ENCODE measurements at places on chromosomes 5 and 9. TPM values are rescaled to one million over a fixed set of nuclear protein-coding genes. Genes with fewer than 3 reads are reported as not detected.

- no peak for DNase-seq
- H3K27ac ChIP-seq, result no peak overlapping the region
- no peaks in the 10 kb centered on the region for H3K36me3 ChIP-seq
- H3K4me3 ChIP-seq, result no peak overlapping the region
- H3K27me3 ChIP-seq, result peaks cover 8% of the 10 kb centered on the region
- peaks cover 6% of the 10 kb centered on the region for H3K4me1 ChIP-seq
Observed at GRCh38 chr9:134605966-134606357, 35.6 kb upstream of the COL5A1 start.

DNA sequence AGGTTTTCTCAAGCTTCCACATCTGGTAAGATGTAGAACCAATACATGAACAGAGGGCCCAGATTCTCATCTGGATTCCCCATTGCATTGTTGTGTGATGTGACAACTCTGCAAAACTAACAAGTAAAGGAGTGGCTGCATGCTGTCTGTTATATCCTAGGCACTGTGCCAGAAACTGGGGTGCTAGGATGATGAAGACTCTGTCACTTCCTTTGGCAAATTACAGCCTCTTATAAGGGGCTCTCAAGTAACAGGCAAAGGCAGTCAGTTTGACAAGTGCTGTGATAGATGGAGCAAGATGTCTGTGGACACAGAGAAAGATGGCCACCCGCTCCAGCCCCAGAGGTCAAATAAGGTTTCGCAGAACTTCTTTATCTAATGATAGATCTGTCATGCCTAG is 115.7 kb downstream of the PAPPA start:
- H3K27ac ChIP-seq, result no peak overlapping the region
- DNase-seq, result no peak
- H3K4me1 ChIP-seq, result no peaks in the 10 kb centered on the region
- H3K27me3 ChIP-seq, result no peaks in the 10 kb centered on the region

The FBXW2 gene
- total RNA-seq, result 87.1 TPM

DNA sequence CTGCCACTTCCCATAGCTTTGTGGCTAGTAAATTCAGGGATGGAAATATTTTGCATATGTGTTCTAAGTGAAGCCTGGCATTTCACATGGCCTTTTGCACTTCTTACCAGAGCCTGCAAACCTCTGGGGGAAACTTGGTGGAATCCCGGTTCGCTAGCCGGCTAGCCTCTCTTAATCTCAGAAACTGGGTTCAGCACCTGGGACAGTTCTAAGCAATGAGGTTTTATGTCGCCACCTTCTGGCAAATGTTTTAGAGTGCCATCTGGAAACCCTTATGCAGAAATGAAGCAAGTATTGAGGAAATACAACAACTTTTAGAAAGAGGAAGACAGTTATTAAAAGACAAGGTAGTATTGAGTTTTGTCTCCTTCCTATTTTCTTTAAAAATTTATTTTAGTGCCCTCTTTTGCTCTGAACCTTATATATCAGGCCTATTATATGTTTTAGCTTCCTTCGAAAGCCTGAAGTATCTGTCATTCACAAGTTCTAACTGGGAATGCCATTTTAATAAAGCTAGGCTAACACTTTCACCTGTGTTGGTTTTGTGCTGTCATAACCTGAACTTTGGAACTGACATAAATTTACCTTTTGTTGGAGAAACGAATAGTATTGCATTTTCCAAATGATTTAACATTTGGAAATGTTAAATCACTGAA is 963 bp upstream of the HTR1A start:
- no peak overlapping the region for H3K27ac ChIP-seq
- peaks cover 37% of the 10 kb centered on the region for H3K27me3 ChIP-seq
- no peaks in the 10 kb centered on the region for H3K36me3 ChIP-seq
- DNase-seq, result no peak
- no peak overlapping the region for H3K4me3 ChIP-seq
- H3K4me1 ChIP-seq, result no peaks in the 10 kb centered on the region

The LMAN2 gene
- total RNA-seq, result 117 TPM

The SVEP1 gene
- 88.1 TPM for total RNA-seq

The TMC1 gene
- total RNA-seq, result not detected

DNA sequence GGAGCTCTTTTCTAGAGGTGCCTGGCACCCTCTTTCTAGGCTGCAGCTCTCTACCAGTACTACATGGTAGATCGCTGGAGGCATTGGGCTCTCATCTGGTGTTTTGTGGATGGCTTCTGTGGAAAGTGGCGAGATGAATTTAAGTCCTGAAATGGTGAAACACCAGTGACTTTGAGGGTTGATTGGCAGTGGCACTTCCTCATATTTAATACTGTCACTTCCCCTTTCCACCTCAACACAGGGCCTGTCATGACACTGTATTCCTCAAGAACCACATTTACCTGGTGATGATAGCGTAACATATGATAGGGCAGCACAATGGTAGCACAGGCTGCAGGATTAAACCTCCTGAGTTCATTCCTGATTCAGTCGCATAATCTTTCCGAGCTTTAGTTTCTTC is 132.1 kb downstream of the KDM4C start:
- H3K27ac ChIP-seq, result no peak overlapping the region
- no peak overlapping the region for H3K4me3 ChIP-seq
- peaks cover 26% of the 10 kb centered on the region for H3K36me3 ChIP-seq
- no peak for DNase-seq

DNA sequence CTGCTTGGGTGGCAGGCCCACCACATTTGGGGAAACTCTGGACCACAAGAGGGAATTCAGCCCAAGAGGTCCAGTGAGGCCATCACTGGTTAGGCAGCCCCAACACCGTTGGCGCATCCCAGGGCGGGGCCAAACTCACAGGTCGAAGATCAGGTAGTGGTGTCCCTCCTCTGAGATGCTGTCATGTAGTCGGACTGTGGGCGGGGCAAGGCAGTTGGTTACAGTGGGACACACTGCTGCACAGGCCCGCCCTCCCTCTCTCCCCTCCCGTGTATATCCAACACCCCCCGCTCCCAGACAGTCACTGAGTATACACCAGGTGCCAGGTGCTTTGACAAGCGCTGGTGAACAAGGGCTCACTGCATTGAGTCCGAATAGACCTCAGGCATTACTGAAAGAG is 32.1 kb downstream of the CAMK2A start:
- no peaks in the 10 kb centered on the region for H3K36me3 ChIP-seq
- H3K27ac ChIP-seq, result no peak overlapping the region
- no peaks in the 10 kb centered on the region for H3K27me3 ChIP-seq
- DNase-seq, result no peak
- no peaks in the 10 kb centered on the region for H3K4me1 ChIP-seq

DNA sequence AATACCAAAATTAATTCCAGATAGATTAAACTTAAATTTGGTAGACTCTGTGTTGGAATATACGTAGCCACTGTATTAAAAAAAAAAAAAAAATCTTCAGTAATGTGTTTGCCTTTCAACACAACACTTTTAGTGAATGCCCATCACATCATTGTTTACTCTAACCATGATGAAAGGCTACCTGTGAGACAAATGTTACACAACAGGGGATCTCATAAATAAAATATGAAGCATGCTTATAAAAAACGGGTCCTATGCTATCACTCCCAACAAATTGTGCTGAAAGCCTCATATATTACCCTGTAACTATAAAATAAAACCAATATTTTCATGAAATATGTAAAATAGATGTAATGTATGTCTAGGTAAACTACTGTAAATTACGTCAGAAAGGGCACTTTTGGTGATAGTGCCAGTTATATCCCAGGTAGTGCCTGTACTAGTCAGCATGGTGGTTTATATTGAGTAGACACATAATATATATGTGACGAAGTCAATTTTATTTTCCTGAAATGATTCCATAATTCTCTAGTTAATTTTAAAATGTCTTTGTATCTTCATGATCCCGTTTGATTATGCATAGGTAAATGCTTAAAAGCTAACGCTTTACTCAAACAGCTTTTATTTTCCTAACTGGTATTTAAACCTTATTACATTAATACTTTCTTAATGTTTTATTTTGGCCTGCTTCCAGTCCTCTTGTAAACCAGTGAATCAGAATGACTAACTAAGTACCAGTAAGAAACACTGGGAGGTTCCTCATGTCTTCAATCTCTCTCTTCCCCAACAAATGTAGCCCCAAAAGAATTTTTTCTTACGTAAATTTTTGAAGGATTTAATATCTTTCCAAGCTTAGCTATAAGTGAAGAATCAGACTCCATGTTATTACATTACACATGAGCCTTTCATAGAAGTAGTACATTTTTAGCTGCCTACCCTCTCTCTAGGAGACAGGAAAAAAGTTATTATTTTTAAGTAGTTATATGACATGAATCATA is 420.3 kb downstream of the GABRG2 start:
- no peak overlapping the region for H3K4me3 ChIP-seq
- H3K4me1 ChIP-seq, result no peaks in the 10 kb centered on the region
- no peaks in the 10 kb centered on the region for H3K36me3 ChIP-seq
- H3K27me3 ChIP-seq, result no peaks in the 10 kb centered on the region

- H3K27me3 ChIP-seq, result no peaks in the 10 kb centered on the region
- H3K4me3 ChIP-seq, result no peak overlapping the region
- H3K36me3 ChIP-seq, result peaks cover 3% of the 10 kb centered on the region
- H3K27ac ChIP-seq, result no peak overlapping the region
- no peaks in the 10 kb centered on the region for H3K4me1 ChIP-seq
Observed at GRCh38 chr9:5095795-5096194, 89.6 kb downstream of the INSL6 start.

DNA sequence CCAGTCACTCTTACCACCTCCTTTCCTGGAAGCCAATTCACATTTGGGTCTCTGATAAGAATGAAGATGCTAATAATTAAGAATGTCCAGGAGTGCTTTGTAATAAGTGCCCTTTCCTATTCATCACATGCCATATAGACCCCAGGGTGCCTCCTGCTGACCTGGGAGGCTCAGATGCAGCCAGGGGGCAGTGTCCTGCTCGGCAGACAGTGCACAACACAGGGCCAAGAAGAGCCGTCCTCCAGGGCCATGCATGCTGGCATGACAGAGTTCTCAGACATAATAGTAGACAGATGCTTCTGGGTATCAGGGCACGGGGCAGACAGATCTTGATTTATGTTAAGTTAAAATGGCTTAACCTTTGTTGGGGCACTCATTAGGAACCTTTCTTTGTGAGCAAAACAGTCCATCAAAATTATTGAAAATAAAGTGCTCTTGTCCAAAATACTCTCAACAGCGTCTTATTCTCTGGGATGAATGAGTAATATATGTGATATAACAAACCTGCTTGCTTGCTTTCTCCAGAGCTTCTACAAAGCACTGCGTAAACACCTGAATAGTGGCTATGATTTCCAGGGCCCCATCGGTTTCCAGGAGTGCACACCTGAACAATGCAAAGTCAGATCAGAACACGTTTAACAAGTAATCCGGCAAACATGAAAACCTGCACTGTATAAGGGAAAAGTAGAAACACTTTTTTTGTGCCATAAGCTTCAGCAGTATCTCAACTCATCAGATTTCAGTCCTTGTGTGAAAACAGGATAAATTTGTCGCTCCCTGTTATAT is 192.7 kb downstream of the FANCC start:
- H3K4me1 ChIP-seq, result no peaks in the 10 kb centered on the region
- no peak overlapping the region for H3K27ac ChIP-seq
- DNase-seq, result no peak
- H3K27me3 ChIP-seq, result no peaks in the 10 kb centered on the region
- no peak overlapping the region for H3K4me3 ChIP-seq
- H3K36me3 ChIP-seq, result no peaks in the 10 kb centered on the region

DNA sequence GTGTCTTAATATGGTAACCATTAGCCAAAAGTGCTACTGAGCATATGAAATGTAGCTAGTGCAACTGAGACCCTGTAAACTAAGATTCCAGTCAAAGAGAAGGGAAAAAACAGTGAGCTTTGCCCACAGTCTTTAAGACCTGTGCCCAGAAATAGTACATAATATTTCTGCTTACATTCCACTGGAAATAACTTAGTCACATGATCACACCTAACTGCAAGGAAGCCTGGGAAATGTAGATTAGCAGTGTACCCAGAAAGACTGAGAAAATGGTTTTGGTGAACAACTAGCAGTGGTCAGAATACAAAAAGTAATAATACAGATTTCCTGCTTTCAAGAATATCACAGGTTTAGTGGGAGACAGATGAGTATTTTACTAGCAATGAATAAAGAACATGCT is 2.5 kb upstream of the CPLANE1 start:
- H3K36me3 ChIP-seq, result no peaks in the 10 kb centered on the region
- no peak for DNase-seq
- H3K4me3 ChIP-seq, result no peak overlapping the region
- no peak overlapping the region for H3K27ac ChIP-seq
- H3K4me1 ChIP-seq, result peaks cover 17% of the 10 kb centered on the region

DNA sequence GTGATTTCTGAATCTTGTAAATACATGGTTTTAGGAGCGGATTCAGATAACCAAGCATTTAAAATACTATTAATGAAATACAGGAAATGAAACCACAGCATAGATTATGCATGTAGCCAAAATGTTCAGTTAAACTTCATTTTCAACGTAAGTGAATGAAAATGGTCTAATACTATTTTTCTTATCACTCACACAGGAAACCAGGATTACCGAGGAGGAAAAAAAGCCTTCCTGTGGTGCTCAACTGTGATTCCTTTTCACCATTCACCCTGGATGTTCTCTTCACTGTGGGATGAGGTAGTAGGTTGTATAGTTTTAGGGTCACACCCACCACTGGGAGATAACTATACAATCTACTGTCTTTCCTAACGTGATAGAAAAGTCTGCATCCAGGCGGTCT is 83.4 kb upstream of the ZNF169 start:
- H3K4me3 ChIP-seq, result no peak overlapping the region
- DNase-seq, result no peak
- H3K36me3 ChIP-seq, result peaks cover 59% of the 10 kb centered on the region
- no peaks in the 10 kb centered on the region for H3K27me3 ChIP-seq
- no peak overlapping the region for H3K27ac ChIP-seq
- H3K4me1 ChIP-seq, result peaks cover 68% of the 10 kb centered on the region
